Stimulated activated CD4-positive, alpha-beta T cell treated with anti-CD3 and anti-CD28 coated beads, Interleukin-2, amount 100 ng/mL, for 48 hours (primary cell): ENCODE measurements at places on chromosomes 12 and 14.

DNA sequence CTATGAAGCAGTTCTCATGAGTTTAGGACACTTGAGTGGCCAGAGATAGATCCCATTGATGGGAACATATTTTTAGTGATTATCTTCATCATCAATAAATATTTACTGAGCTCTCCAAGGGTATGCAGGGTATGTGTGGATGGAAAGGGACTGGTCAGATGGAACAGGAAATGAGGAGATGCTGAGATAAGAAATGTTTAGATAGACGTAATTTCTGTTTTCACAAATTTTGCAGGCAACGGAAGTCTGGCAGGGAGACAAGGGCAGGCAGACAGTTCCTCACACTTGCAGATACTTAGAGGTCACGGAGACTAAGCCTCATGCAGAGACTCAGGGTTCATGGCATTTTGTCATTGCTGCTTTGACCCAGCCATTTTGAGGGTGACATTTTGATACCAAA is 24.3 kb downstream of the BCL2L14 start:
- no peak for DNase-seq

DNA sequence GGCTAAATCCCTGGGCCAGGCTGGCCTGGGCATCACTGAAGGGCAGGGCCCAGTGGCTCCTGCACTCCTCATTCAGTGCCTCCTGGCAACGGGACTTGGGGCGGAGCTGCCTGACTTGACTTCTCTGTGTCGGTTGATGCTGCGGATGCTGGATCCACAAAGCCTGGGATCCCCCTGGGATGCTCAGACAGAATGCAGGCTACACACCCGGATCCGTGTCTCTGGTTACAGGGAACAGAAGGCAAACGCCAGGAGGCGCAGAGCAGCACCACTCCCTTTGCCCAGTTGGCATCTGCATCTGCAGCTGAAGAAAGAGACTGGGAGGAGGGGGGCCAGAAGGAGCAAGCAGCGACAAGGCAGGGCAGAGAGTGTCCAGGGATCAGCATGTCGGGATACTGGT is 154.5 kb upstream of the FKBP4 start:
- no peak for DNase-seq

- DNase-seq, result no peak
Observed at GRCh38 chr12:98351089-98351488, 164.3 kb upstream of the TMPO start.

GRCh38 chr12:88574278-88574677 is 6.0 kb downstream of the KITLG start:
- no peak for DNase-seq
